ENCODE measurements at places on chromosomes 2 and 18.

DNA sequence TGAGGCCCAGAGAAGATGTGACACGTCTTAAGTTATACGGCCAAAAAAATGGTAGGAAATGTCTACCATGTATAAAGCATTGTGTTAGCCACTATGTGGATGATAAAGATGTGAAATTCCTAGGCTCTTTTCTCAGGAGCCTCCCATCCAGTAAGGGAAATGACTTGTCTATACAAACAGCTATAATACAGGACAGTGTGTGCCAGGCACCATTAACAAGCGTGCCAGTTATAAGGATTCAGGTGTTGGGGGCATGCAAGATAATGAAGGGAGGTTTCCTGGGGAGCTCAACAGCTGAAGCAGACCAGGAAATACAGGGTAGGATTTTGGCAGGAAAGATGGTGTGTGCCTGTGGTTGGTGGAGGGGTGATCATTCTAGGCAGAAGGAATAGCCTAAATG lies 37.6 kb downstream of the ALPK2 start:
- DNase-seq = no peak

DNA sequence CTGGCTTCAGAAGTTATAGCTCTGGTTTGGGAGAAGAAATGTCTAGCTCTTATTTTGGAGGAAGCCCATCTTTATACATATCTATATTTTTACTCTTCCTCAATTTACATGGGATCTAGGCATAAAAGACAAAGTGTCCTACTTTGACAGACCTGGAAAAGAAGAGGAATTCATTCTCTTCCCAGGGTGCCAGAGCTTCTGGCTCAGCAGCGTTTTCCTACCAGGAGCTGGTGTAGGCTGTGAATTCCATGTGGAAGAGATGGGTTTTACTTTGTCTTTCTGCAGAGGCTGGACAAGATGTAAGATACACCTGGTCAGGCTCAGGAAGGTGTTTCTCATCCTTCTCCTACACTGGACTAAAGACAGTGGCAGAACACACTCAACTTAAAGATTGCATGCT lies 50.2 kb upstream of the LYPD6B start:
- DNase-seq = no peak

GRCh38 chr2:41483982-41484857 lies 563.6 kb upstream of the PKDCC start:
- no peak for DNase-seq

DNA sequence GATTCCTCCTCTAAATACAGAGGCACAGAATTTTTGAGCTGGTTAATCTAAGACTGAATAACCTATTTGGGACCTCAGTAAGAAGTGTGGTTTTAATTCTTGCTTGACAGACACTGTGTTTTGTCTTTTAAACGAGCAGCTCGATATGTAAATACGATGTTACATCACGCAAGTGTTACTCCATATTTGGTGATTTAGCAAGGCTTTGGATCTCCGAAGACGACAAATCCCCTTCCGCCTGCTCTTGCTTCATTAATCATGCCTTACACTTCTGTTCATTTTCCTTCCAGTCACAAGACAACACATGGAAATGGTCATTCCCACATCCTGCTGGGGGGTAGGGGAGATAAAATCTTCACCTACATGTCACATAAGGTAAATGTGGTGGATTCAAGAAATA lies 9.4 kb downstream of the BCL11A start:
- DNase-seq = no peak

- no peak for DNase-seq
These were observed 150.0 kb upstream of the ARHGAP28 start for GRCh38 chr18:6579486-6579885.

GRCh38 chr18:26403491-26403890 lies 144.9 kb downstream of the KCTD1 start:
- DNase-seq = no peak

Measured in SK-MEL-5 (cell line).